CMK (cell line): ENCODE measurements at places on chromosomes 16 and 17.

DNA sequence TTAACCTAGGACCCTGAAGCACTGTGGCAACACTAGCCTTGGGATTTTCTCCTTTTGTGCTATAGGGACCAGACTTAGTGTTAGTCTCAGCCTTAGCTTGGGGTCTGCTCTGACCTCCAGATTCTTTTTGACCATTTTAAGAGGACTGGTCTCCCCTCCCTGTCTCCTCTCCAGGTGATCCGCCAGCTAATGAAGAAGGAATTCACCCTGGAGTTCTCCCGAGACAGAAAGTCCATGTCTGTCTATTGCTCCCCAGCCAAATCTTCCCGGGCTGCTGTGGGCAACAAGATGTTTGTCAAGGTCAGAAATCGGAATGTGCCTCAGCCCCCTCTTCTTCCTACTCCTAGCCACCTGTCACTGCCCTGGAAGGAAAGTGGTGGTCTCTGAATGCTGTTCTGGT lies 19.5 kb downstream of the ATP2A1 start:
- no peak for DNase-seq

DNA sequence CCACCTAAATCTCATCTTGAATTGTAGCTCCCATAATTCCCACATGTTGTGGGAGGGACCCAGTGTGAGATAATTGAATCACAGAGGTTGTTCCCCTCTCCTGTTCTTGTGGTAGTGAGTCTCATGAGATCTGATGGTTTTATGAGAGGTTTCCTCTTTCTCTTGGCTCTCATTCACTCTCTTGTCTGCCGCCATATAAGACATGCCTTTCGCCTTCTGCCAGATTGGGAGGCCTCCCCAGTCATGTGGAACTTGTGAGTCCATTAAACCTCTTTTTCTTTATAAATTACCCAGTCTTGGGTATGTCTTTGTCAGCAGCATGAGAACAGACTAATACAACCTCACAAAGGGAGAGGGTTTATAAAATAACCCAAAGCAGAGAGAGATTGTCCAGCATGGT lies 367.4 kb downstream of the SNX29 start:
- DNase-seq: no peak

- no peak for DNase-seq
Measured at GRCh38 chr17:39212841-39213480, 12.8 kb downstream of the STAC2 start.

GRCh38 chr17:78010759-78011158 lies 52.3 kb downstream of the TNRC6C start:
- no peak for DNase-seq

DNA sequence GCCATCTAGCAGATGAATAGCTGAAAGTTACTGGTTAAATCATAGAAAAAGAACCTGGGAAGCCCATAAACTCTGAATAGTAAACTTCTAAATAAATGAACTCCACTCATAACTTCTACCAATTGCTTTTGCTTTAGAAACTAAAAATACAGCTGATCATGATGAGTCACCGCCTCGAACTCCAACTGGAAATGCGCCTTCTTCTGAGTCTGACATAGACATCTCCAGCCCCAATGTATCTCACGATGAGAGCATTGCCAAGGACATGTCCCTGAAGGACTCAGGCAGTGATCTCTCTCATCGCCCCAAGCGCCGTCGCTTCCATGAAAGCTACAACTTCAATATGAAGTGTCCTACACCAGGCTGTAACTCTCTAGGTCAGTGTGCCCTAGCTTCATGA lies 9.7 kb downstream of the KAT7 start:
- DNase-seq: no peak

DNA sequence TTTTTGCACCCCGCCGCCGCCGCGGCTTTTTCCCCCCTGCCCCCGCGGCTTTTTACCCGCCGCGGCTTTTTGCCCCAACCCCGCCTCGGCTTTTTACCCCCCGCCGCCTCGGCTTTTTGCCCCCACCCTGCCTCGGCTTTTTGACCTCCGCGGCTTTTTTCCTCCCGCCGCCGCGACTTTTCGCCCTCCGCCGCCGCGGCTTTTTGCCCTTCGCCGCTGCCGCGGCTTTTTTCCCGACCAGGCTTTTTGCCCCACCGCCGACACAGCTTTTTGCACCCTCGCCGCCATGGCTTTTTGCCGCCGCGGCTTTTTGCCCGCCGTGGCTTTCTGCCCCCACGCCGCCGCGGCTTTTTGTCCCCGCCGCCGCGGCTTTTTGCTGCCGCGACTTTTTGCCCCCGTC lies 137.0 kb upstream of the TP53TG3D start:
- no peak for DNase-seq

- no peak for DNase-seq
Measured at GRCh38 chr16:85502357-85502756, 110.8 kb upstream of the GSE1 start.

GRCh38 chr17:36978810-36979564 lies 30.2 kb downstream of the AATF start:
- DNase-seq: no peak

DNA sequence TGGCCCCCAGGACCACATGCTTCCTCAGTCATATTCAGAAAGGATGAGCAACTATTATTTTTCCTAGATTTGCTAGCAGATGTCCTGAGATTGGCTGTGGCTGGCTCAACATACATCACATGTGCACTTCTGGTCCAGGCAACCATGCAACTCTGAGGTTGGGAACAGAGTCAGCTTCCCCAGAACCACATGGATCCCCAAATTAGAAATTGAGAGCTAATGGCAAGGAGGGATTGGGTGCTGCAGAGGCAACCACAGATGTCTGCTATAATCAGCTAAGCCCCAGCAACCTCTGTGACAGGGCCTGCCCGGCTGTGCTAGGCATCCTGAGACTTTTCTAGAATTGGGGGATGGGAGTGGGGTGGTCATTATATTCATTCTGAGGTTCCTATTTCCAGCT lies 33.8 kb upstream of the CLEC18A start:
- no peak for DNase-seq

DNA sequence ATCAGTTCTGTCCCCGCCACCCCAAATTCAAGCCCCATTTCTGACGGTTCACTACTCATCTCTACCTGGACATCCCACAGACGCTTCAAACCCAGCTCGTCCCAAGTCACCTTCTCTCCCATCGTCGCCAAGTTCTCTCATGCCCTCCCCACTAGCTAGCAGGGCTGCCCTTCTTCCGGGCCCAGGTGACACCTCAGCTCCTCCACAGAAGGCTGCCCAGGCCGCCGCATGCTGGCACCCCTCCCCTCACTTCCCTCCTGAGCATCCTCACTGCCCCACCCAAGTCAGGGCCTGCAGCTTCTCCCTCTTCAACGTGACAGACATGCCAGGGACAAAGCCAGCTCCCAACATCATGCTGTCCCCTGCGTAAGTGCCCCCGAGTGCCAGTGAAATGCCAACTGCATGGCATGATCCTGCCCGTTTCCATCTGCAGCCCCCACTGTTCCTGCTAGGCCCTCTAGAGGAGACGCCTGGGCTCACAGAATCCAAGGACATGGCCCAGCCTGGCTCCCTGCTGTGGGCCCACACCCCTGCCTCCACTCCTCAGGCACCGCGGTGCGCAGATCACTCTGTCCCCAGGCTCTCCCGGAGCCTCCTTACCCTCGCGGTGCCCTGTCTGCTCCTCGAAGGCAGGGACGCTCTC lies 5.9 kb downstream of the CYB561 start:
- DNase-seq: no peak

- no peak for DNase-seq
Measured at GRCh38 chr17:9647014-9647413, 1.7 kb downstream of the USP43 start.

DNA sequence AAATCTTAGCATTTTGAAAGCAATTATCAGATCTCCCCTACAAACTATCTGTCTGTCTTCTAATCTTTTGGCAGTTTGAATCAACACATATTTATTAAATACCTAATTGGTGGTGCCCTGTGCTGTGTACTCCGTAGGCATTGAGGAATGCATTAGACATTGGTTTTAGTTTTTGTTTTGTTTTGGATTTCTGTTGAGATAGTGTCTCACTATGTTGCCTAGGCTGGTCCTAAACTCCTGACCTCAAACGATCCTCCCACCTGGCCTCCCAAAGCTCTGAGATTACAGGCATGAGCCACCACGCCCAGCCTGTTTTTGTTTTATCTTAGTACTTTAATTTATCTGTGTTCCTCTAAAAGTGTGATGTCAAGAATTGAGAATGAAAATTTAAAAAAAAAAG lies 124.8 kb upstream of the RBL2 start:
- no peak for DNase-seq

GRCh38 chr16:11089504-11090124 lies 145.2 kb downstream of the CLEC16A start:
- no peak for DNase-seq

- DNase-seq: no peak
Measured at GRCh38 chr16:24336491-24336890, 80.4 kb downstream of the CACNG3 start.

DNA sequence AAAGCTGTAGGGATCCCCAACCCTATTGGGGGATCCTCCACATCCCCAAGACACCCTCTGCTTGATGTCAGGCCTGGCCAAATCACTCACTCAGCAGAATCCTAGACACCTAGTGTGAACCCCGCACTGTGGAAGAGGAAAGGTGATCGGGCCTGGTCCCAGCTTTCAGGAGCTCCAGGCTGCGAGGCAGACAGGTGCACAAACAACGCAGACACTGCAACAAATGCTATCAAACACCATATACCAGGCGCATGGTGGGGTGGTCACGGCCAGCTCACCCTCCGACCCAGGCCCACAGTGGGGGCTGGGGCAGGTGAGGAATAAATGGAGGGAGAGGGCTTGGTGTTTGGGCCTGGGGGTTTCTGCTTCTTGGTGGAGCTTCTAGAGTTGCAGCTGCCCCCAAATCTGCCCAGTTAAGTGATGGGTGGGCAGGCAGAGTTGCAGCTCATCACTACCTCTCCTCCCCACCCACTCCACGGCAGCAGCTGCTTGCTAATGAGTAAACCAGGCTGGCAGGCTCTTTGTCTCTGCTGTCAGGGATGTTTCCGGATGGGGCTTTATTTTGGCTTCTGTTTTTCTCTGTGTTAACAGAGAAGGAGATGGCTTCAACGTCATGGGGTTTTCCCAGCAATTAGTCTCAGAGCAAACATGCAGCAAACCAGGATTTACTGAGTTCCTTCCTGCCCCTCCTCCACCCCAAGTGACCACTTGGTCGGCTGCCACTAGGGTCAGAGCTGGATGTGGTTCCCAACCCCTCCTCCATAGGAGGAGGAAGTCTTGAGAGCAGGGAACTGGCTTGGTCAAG lies 46.6 kb downstream of the PECAM1 start:
- no peak for DNase-seq

DNA sequence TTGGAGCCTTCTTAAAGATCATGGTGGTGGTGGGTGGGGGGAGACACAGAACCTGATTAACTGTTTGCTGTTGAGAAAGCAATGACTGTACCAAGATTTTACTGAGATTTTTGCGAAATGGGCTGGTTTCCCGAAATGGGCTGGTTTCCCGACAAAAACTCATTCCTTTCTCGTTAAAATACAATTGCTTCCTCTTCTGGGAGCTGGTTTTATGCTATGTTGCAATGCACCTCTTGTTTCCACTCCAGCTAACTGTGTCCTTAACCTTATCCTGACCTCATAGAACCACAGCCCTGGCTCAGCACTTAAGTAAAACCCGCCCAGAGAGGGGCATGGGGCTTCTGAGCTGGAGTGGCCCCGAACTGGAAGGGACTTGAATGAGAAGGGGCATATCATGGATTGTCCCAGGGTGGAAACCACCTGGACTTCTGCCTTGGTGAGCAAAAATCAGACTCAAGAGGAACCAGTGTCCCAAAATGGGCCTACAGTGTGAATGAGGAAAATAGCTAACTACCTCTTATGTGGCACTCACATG lies 20.9 kb downstream of the FAM20A start:
- DNase-seq: no peak

DNA sequence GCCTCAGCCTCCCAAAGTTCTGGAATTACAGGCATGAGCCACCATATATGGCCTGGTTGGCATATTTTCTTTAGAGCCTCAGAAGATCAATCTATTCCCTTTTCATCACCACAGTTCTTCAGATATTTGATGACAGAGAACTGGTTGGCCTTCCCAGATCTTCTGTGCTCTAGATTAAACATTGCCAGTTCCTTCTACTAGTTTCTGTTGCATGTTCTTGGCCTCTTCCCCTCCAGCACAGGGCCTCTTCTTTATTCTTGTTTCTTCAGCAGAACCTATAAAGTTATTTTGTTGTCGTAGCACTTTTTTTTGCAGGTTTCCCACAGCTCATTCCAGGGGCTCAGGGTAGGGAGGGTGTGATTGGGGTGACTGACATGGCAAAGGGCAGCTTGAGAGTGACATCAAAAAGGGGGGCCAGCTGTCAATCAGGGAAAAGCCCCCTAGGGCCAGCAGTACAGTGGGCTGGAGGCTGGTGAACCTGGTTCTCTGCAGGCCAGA lies 9.3 kb downstream of the CHD9 start:
- no peak for DNase-seq

- DNase-seq: no peak
Measured at GRCh38 chr17:14330492-14330962, 29.6 kb downstream of the HS3ST3B1 start.

GRCh38 chr16:70250748-70251628 lies 752 bp downstream of the EXOSC6 start:
- DNase-seq: no peak

DNA sequence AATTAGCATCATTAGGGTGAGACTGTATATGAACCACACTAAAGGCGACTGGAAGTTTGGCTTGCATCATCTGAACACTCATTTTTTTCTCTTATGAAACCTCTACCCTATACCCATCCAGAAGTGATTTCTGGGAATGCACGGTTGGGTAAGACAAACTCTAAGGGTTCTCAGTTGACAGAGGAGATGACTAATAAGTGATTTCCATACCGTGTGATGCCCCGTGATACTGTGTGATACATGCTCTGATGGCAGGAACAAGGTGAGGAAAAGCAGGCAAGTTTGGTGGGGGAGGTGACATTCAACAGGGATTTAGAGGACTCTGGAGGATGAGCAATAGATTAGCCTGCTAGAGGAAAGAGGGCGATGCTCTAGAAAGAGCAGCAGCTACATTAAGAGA lies 156.4 kb upstream of the CCL2 start:
- DNase-seq: no peak

DNA sequence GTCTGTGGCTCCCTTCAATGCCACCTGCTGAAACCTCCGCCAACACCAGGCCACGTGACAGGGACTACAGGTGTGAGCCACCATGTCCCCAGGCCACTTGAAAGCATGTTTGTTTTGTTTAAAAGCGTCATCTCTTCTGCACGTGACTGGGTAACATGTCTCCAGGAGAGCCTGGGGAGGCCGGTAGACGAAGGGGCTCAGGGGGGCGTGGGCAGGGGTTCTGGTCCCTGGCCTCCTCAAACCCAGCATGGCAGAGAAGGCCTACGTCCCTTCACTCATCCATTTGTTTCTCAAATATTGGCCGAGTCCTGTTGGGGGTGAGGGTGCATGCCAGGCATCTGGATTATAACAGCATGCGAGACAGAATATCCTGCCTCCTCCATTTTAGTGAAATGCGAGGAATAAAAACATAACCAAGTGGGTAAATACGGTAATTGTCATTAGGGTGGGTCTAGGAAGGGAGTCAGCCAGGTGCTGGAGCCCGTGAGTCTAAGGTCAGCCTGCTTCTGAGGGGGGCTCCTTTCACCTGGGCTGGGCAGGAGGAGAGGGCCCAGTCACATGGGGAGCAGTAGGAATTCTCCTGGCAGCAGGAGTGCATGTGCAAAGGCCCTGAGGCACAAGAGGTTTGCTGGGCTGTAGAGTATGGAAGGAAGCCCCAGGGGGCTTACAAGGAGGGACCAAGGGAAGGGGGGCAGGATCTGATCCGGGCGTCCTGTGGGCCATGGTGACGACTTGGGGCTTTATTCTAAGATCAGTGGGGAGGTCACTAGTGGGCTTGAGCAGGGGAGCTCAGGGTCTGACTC lies 26.8 kb upstream of the CIBAR2 start:
- DNase-seq: no peak

- no peak for DNase-seq
Measured at GRCh38 chr17:61002316-61002736, 324.7 kb downstream of the BCAS3 start.
